ENCODE measurements at places on chromosomes 3 and 15.

DNA sequence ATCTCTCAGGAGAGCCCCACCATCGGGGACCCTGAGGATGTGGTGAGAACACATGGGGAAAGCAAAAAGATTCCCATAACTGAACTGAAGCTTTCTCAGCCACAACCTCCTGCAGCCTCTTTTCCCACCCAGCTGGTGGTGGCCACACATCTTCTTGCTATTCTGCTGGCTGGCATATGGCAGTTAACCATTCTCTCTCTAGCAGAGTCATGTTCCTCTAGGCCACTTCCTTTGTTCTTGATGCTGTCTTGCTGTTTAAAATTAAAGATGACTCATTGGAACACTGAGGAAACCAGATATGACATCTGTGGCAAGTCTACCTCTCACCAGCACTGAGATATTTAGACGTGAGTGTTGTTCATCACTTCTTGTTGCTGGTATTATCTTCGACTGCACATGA is 180.3 kb upstream of the ROBO2 start:
- no peaks in the 10 kb centered on the region for H3K27me3 ChIP-seq
- H3K4me3 ChIP-seq: no peak overlapping the region
- H3K27ac ChIP-seq: no peak overlapping the region
- DNase-seq: no peak
- H3K4me1 ChIP-seq: no peaks in the 10 kb centered on the region

- no peaks in the 10 kb centered on the region for H3K4me1 ChIP-seq
- no peak for DNase-seq
- no peaks in the 10 kb centered on the region for H3K36me3 ChIP-seq
- H3K4me3 ChIP-seq: no peak overlapping the region
- no peaks in the 10 kb centered on the region for H3K27me3 ChIP-seq
Measured at GRCh38 chr15:75073197-75073596, 49.8 kb downstream of the PPCDC start.

GRCh38 chr3:110664148-110664547 is 407.5 kb upstream of the NECTIN3 start:
- DNase-seq: no peak
- no peaks in the 10 kb centered on the region for H3K36me3 ChIP-seq
- no peak overlapping the region for H3K4me3 ChIP-seq

GRCh38 chr15:50593761-50594160 is 47.3 kb upstream of the USP50 start:
- no peaks in the 10 kb centered on the region for H3K27me3 ChIP-seq
- no peak overlapping the region for H3K4me3 ChIP-seq
- H3K27ac ChIP-seq: no peak overlapping the region
- DNase-seq: no peak

DNA sequence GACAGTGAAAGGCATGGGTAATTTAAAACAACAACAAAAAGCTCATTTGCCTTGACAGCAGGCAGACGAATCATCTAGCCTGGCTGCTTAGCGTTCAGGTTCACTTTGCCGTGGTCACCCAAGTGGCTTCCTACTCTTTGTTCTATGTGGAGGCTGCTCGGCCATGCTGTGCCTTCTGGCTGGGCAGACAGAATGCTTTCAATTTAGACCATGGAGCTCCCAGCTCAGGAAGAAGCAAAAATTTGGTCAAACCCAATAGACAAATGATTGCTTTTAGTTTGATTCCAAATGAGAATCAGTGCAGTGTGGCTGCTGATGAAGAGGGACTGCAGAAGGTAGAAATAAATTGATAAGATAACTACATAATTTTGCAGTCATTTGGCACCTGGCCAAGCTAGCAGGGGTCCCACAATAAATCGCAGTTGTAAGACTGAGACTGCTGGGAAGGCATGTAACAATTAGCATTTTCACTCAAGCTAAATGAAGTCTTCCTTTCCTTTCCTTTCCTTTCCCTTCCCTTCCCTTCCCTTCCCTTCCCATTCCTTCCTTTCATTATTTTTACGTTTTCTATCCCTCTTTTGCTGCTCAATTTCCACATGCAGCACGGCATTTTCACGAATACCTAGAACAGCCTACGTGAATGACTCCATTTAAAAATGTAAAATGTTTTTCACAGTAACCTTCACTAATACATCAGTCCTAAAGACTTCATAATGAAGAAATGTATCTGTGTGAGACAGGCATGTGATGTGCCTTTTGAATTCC is 360.4 kb upstream of the TGFBR2 start:
- H3K27me3 ChIP-seq: no peaks in the 10 kb centered on the region
- no peaks in the 10 kb centered on the region for H3K36me3 ChIP-seq
- H3K4me1 ChIP-seq: no peaks in the 10 kb centered on the region
- H3K4me3 ChIP-seq: no peak overlapping the region

GRCh38 chr15:81495780-81496467 is 121.9 kb upstream of the TMC3 start:
- no peaks in the 10 kb centered on the region for H3K36me3 ChIP-seq
- no peaks in the 10 kb centered on the region for H3K4me1 ChIP-seq
- no peak overlapping the region for H3K27ac ChIP-seq
- no peak for DNase-seq
